ENCODE measurements at places on chromosomes 12 and 14.

GRCh38 chr12:99558109-99558508 lies 89.4 kb upstream of the GARIN6 start:
- DNase-seq: no peak

GRCh38 chr12:109264095-109264942 lies 44.8 kb downstream of the FOXN4 start:
- peak; percentile 53 for DNase-seq

GRCh38 chr12:12718853-12719252 lies 1.7 kb downstream of the CDKN1B start:
- DNase-seq: peak; percentile 25

GRCh38 chr14:101520621-101521472 lies 40.4 kb upstream of the DIO3 start:
- no peak for DNase-seq

GRCh38 chr12:117742721-117743120 lies 226.1 kb downstream of the KSR2 start:
- DNase-seq: no peak

DNA sequence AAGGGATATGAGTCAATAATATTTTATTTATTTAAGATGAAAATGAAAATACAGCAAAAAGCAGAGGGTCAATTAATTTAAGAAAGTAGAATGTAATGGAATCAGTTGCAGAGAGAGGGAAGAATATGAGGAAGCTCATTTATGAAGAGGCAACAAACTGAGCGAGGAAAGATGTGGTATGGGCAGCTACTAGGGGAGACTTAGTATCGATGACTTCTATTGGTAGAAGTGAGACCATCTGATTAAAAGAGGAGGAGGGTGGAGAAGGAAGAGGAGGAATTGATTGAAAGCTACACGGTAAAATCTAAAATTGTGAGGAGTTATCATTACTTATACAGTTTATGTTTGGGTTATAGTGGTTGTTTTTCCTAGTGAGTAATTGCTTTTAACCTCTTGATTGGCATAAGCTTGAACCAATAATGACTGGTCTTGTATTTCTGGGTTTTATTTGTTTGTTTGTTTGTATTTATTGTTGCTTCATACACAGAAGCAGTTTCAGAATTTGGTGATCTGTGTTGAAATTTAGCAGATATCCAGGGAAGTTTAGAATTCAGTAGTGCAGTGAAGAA lies 121.0 kb downstream of the LRRIQ1 start:
- no peak for DNase-seq

- no peak for DNase-seq
Observed at GRCh38 chr12:72368719-72369422, 96.7 kb downstream of the TRHDE start.

DNA sequence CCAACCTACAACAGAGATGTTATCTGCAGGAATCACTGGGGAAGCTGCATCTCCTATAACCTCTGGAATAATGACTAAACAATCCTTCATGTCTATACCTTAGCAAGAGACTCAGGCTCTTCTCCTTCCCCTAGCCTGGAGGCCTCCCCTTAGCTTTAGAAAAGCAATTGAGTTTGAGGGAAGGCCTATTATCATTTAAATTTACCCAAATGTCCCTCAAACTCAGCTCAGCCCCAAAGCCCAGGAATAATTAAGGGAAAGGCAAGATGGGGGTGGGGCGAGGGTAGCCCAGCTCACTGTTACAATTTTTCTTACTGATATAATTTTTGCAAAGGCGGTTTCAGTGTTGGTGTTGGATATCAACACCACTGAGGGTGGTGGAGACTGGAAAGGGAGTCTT lies 151.4 kb upstream of the EEA1 start:
- no peak for DNase-seq

GRCh38 chr14:64507376-64508156 lies 3.0 kb downstream of the ZBTB1 start:
- DNase-seq: no peak

GRCh38 chr12:116455540-116456329 lies 103.4 kb upstream of the MAP1LC3B2 start:
- no peak for DNase-seq

- no peak for DNase-seq
Observed at GRCh38 chr12:57477710-57478681, 1.7 kb downstream of the ARHGAP9 start.

DNA sequence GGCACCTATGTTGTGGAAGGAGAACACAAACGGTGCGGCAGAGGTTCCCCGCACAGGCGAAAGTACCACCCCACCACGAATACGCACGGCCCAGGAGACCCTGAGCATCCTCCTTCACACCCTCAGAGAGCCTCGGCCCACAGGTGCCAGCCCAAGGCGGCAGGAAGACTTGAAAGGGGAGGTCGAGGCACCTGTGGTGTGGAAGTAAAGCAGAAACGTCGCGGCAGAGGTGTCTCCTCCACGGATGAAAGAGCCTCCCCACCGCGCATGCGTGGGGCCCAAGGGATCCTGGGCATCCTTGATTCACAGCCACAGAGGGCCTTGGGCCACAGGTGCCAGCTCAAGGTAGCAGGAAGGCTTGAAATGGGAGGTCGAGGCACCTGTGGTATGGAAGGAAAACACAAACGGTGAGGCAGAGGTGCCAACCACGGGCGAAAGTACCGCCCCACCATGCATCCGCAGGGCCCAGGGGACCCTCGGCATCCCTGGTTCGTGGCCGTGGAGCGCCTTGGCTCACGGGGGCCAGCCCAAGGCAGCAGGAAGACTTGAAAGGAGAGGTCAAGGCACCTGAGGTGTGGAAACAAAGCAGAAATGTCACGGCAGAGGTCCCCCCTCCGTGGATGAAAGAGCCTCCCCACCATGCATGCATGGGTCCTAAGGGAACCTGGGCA lies 380.1 kb downstream of the ALG10 start:
- DNase-seq: no peak

DNA sequence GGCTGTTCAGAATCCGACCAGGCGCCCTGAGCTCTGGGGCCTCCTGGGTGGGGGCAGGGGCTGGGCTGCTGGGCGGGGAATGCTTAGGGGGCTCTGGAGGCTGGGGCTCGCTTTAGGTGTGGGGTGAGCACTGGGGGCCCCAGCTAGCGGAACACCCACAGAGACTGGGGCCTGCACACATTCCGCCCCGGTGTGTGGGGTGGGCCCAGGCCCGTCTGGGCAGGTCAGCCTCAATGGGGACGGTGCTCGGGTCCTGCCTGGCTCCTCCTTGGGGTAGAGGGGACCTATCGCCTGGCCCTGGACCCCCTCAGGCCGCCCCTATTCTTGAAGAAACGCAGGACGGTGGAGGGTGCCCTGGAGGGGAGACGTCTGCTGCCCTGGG lies 364.8 kb downstream of the TMEM121 start:
- no peak for DNase-seq

DNA sequence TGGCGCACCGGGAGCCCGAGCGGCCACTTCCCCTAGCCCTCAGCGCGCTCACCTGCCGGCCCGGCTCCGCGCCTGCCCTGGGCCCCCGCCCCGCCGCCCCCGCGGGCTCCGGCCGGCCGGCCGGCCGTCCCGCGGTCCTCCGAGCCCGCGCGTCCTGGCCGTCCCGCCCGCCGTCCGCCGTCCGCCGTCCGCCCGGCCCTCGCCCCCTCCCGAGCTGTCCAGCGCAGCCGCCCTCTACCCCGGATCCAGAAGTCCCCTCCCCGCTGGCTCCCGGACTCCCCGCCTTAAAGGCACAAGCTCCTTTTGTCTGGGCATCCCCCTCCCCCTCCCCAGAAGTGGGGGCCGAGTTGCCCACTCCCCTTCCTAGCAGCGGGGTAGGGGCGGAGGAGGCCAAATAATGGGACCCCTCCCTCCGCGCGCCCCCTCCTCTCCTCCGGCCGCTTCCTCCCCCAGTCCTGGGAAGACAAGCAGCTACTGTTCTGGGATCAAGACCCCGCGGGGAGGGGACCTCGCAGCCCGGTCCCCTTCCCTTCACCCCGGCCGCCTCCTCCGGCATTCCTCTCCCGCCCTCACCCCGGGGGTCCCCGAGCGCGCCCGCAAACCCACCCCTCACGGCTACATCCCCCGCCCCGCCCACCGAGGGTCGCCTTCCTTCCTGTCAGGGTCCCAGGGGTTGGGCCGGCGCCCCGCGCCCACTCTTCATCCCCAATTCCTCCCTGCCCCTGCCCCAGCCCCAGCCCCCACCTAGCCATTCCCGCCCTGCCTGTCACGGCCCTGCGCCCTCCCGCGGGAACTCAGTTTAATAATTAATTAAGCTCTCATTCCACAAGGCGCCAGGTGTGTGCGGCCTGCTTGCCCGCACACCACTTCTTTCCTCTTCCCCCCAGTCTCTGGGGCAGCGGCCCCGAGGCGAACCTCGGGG lies at the start of gene ADCY6:
Gene ADCY6, minus strand, starts transcription at position 236 of the 922 bp plus-strand sequence. CDS start 5,655 bp downstream, outside the sequence.
- peak; percentile 6 for DNase-seq

GRCh38 chr12:96120359-96121100 lies 73.6 kb upstream of the ELK3 start:
- no peak for DNase-seq

GRCh38 chr14:24613747-24614146 lies 4.3 kb upstream of the GZMH start:
- DNase-seq: no peak

DNA sequence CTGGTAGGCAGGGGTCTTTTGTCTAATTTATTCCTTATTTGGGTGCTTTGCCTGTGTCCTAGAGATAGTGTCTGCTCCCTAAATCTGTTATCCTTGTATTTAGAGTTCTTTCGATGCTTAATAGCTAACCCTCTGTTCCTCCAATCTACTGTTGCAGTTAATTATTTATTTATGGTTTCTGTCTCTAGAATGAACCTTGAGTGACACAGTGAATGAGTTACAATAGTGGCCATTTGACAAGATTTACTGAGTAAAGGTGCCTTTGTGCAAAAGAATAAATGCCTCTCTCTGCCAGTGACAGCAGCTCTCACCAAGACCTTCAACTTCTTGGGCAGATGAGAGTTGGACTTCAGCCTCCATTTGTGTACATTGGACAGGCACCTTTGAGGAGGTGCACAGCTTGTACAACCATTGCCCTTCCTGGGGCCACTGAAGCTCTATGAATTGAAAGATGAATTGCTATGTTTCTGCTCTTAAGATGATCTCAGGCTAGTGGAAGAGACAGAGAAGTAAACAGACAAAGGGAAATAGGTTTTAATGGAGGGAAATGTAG lies 165.9 kb downstream of the DERA start:
- no peak for DNase-seq

GRCh38 chr14:33587791-33588190 lies 363.1 kb downstream of the EGLN3 start:
- no peak for DNase-seq

DNA sequence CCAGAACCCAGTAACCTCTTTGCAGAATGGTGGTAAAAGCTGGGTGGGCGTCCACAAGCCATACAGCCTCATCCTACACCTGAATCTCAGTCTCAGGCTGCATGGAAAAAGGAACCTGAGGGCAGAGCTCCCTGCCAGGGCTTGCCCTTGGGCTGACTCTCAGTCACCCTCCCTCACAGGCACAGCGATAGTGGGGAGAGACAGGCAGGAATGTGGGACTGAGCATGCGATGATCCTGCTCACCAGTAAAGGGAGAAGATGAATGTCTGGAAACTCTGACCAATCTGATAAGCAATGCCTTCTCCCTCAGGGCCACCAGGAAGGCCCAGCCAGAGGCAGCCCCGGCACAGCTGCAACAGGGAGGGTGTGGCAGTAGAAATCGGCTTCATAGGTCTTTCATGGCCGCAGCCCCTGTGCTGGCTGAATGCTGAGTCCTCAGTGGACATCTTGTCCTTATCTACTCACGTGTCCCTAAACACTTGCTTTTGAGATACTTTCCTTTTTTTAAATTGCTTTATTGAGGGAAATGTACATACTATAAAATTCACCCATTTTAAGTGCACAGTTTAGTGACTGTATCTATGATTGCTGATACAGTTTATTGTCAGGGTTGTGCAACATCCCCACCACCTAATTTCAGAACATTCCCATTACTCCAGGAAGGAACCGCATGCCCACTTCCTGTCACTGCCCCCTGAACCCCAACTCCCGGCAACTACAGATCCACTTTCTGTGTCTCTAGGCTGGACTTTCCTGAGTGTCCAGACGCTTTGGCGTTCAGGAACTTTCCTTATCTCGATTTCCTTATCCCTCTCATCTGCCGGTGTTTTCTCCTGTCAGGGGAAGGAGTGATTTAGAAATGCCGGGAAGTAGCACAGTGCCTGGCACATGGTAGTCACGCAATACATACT lies 258.1 kb downstream of the PCNX1 start:
- DNase-seq: no peak

DNA sequence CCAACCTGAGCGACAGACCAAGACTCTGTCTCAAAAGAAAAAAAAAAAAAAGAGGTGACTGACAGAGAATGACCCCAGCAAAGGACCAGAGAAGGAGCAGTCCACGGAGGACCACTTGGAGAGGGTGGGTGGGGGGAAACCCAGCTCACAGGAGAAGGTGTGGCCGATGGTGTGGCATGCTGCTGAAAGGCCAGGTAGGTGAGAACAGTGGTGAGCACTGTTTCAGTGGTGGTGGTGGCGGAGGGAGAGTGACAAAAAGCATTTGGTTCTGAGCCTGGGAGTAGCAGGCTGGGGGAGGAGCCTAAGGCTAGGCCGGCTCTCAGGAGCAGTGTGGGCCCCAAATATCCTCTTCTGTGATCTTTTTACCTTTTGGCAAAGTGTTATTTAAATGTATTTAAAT lies 63.8 kb downstream of the IRF2BPL start:
- no peak for DNase-seq

DNA sequence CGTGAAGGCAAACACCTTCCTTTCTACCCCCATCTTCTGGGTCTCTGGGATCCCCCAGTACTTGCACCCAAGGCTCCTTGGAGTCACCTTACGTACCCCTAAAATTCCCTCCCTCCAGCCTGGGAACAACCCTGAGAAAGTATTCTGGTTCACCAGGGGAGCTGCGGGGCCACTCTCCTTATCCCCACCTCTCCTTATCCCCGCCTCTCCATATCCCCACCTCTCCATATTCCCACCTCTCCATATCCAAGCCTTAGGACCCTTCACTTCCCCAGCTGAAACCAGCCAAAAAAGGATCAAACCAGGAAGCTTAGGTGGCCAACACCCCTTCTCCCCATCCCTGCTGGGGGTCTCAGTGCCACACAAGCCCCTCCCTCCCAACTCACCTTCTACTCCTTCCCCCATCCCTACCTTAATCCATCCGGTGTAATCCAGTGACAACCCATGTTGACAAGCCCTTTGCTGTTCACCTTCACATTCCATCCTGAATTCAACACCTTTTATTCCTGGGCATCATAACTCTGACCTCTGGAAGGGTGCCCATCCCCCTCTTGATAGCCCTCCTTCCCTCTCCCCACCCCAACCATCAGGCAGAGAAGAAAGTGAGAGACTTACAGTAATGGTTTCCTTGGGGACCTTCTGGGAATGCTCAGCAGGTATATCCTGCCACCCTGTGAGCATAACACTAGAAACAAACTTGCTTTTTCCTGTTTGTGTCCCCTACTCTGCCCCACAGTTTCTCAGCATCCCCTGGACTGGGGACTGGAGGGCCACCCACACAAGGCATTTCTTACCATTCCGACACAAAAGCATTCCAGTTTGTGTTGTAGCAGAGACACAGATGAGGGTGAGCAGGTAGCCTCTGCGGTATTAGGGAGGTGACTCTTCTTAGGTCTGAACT lies 1.6 kb upstream of the MSI1 start:
- no peak for DNase-seq

DNA sequence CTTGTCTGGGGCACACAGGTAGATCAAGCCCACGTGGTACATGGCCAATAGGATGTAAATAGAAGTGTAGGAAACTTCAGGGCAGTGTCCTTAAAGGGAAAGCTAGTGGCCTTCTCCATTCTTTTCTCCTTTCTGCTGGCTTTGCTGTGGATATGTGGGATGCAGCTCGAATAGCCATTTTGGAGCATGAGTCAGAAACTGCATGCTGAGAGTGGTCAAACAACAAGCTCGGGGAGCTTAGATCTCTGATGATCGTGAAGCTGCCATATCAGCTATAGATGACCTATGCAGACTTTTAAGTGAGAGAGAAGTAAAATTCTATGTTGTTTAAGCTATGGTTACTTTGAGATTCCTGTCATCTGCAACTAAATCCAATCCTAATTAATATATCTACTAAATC lies 241.3 kb upstream of the DAAM1 start:
- DNase-seq: no peak

Data from NCI-H345 (cell line).